ENCODE measurements at places on chromosomes 5 and 9.

DNA sequence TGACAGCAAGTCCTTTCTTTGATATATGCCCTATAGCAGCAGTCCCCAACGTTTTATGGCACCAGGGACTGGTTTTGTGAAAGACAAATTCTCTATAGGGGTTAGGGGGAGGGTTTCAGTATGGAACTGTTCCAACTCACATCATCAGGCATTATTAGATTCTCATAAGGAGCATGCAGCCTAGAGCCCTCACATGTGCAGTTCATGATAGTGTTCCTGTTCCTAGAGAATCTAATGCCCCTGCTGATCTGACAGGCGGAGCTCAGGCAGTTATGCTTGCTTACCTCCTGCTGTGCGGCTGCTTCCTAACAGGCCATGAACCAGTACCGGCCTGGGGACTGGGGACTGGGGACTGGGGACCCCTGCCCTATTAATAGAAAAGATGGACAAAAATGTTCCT is 2.7 kb upstream of the RAPGEF6 start:
- no peak for DNase-seq

DNA sequence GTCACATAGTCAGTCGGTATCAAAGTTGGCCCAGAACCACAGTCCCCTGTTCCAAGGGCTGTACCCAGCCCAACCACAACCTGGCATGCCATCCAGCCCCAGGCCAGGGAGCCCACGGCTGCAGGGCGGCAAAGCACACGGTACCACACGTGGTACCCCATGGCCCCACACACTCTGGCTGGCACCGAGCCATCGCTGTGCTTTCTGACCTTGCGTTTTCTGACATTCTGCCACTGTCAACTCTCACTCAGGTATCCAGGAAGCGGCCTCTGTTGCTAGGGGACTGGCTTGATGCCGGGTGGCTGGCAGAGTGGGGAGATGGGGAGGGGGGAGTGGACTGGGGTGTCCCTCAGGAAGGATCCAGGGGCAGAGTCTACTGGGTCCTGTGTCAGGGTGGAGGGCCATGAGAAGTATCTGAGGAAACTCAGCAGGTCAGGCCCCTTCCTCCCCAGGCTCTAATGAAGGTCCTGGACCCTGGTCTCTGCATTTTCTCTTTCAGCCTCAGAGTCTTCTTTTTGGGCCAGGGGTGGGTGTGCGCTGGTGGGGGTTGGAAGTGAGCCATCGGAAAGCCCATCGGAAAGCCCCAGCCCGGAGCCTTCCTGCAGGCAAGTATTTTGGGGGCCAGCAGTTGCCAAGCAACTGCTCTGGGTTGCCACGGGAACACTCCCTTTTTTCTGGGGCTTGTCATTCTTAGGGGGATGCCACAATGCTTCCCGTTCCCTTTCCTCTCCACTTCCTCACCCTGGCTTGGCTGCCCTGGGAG is 21.0 kb upstream of the RALGDS start:
- peak; percentile 58 for DNase-seq

DNA sequence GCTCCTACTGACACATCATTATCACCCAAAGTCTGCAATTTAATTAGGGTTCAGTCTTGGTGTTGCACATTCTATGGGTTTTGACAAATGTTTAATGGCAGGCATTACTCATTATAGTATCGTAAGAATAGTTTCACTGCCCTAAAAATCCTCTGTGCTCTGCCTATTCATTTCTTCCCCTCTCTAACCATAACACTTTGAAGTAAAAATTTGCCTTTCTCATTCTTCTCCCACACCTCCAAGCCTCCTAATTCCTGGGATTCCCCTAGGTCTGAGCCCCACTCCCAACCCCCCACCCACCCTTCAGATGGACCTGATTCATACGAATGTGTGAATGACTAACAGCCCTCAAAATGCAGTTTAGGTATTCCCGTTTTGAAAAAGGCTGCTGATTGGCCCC is 18.4 kb downstream of the ENC1 start:
- DNase-seq = no peak

GRCh38 chr5:116673453-116673852 is 98.8 kb upstream of the SEMA6A start:
- DNase-seq = no peak
